ENCODE measurements at places on chromosomes 4 and X. TPM values are rescaled to one million over a fixed set of nuclear protein-coding genes. Genes with fewer than 3 reads are reported as not detected.

The LEF1 gene
- 29.4 TPM for total RNA-seq

The PPM1K gene
- total RNA-seq: 125 TPM

The KLHL2 gene
- 22.2 TPM for total RNA-seq

DNA sequence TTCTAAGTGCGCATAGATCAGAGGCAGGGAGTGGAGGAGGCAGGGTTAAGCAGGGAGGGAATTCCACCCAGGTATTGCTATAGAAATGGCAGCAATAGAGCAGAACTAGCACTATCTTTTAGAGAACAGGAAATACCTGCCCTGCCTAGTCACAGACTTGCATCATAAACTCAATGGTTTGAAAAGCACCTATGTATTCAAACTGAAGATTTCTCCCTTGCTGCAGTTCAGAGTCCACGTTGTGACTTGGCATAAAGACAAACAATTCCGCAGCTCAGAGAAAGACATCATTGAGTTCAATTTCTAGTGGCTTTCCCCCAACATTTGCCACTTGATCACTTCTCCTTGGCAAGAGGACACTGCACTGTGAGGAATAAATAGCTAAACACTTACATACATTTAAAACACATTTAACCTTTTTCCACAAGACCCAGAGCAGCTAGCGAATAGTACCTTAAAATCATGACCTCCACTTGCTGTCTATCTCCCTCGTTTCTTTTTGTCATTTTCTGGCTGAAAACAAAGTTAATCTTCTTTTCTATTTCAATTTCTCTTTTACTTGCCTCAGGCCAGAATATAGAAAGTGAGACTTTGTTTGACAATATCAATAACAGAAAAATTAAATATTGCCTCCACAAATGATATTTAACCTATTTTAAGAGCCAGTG is 42.4 kb downstream of the SLC7A11 start:
- DNase-seq: no peak

DNA sequence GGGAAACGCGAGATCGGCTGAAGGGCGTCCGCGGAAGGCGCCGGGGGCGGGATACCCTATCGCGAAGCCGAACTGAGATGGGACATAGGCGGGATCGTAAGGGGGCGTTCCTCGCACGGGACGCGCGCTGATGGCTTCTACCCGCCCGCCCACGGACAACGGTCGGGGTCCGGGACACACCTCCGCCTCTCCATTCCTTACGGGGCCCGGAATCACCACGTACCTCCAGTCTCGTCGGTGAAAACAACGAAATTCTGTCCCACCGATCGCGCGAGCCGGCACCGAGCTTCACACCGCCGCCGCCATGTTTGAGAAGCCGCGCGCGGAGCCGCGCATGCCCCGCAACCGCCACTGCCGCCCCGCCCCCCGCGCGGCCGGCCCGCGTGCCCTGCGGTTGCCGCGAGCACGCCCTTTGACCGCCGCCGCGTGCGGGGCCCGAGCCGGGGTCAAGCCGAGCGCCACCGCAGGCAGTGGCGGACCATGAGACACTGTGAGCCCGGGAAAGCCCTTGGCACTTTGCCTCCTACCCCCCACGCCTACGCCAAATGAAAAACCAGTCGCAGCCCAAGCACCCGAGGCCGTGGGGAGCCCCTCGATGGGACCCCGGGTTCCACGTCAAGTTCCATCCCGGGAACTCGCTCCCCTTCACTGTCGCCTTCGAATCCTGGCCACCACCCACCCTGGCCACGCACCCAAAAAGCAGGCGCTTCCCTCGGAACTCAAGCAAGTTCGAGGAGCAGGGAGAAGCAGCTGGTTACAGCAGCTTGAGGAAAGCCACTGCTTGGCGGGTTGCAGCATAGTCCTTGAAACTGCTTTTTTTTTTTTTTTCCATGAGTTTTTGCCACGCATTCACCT is at the start of gene SCML2:
TSS of gene SCML2 (minus strand) at position 320 of the 855 bp plus-strand sequence. CDS start 20,617 bp downstream, outside the sequence.
- peak; percentile 43 for DNase-seq

- no peak for DNase-seq
Measured at GRCh38 chr4:166625018-166625637, 609.2 kb downstream of the SPOCK3 start.

- no peak for DNase-seq
Measured at GRCh38 chrX:17787557-17787956, 50.3 kb downstream of the SCML1 start.

DNA sequence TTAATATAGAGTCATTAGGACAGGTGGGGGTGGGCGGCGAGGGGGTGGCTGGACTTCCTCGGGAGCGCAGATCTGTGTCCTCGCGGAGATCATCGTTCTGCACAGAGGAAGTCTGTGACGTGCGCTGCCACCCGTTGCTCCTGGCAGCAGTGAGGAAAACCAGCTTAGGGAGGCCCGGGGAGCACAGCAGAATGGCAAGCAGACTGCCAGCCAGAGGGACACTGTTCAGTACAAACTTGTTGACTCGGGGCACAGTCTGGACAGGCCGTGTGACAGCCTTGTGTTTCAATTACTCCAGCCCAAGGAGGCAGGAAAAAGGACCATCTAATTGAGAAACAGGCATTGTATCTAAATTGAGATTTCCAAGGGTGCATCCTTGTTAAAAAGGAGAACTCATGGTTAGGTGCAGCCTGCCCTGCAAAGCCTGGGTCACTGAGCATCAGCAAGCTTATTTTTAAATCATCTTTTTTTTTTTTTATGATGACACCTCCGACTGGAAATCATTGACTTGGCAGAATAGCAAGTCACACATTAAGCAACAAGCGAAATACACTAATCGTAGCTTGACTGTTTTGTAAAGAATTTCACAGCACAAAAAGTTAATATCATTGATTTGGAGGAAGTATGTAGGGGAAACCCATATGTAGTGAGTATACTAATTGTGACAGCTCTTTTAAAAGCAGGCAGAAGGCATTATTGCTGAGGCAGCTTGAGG is 512.0 kb upstream of the FAT1 start:
- DNase-seq: no peak
